ENCODE measurements at places on chromosomes 5 and 9. TPM values are rescaled to one million over a fixed set of nuclear protein-coding genes. Genes with fewer than 3 reads are reported as not detected.

SPINK5 gene
- total RNA-seq = not detected

SPRY4 gene
- total RNA-seq = 10.3 TPM

AK8 gene
- under 0.01 TPM for total RNA-seq

NRG2 gene
- 0.18 TPM for total RNA-seq

ARHGEF37 gene
- total RNA-seq = 0.28 TPM

EIF4E1B gene
- total RNA-seq = not detected

FAM221B gene
- total RNA-seq = not detected

CARTPT gene
- not detected for total RNA-seq

GRCh38 chr5:34674187-34674586 lies 18.1 kb downstream of the RAI14 start:
- peak; percentile 98 for DNase-seq

GRCh38 chr5:169637549-169638121 lies 560 bp downstream of the DOCK2 start:
- DNase-seq = no peak

GRCh38 chr9:96564217-96564616 lies 55.4 kb downstream of the CDC14B start:
- no peak for DNase-seq

DNA sequence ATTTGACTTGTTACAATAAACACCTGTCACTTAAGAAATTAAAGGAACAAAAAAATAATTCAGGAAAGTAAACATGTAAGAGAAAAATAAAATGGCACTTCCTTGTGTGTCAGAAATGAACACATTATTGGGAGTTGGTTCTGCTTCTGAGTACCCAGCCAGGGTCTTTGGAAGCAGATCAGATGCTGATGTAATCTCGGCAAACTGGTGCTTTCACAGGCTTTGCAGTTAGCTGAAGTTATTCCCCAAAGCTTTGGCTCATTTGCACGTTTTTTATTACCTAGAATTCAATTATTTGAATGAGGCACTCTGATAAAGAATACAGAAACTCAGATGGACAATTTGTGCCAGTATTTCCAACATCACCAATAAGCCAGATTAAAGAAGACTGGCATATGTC lies 10.9 kb downstream of the CDH18 start:
- DNase-seq = no peak

DNA sequence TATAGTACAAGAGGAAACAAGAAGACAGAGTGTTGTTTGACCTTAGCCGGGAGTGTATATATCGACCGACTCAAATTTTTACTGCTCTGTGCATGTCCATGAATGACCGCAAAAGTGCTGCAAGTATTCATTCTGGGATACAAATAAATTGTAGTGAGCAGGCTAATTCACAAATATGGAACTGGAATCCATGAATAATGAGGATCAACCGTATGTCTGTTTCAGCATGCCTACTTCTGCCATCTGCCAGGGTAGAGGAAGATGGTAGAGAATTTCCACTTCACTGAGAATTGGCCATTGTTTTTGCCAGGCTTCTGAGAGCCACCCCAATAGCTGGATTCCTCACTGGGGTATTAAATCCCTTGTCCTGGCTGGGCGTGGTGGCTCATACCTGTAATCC lies 8.5 kb upstream of the RALGPS1 start:
- no peak for DNase-seq

DNA sequence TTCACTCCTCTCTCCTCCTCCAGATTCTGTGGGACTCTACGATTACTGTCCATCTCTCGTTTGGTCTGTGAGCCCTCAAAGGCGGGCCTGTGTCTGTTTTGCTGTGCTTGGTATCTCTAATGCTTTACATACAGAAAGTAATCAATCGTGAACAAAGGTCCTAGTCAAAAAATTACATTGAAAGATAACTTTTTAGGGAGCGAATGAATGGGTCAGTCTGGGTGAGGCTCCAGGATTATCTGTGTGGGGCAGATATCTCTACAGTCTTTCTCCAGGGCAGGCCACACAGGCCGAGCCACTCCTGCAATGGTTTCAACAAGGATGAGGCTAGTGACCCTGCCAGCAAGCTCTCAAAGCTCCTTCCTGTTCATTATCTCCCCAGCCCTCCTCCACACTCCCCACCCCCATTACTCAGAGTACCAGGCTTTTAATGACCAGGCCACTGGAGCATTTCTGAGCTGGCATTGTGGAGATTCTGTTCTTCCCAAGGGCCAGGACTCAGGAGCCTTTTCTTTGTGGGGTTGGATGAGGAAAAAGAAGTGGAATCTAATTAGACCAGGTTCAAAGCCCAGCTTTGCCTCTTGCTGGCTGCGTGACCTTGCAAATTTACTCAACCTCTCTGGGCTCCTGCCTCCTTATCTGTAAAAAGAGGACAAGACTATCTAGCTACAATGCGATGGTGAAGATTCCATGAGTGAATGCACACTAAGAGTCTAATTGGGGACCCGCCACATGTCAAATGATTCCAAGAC lies 10.2 kb downstream of the CORO2A start:
- DNase-seq = no peak

DNA sequence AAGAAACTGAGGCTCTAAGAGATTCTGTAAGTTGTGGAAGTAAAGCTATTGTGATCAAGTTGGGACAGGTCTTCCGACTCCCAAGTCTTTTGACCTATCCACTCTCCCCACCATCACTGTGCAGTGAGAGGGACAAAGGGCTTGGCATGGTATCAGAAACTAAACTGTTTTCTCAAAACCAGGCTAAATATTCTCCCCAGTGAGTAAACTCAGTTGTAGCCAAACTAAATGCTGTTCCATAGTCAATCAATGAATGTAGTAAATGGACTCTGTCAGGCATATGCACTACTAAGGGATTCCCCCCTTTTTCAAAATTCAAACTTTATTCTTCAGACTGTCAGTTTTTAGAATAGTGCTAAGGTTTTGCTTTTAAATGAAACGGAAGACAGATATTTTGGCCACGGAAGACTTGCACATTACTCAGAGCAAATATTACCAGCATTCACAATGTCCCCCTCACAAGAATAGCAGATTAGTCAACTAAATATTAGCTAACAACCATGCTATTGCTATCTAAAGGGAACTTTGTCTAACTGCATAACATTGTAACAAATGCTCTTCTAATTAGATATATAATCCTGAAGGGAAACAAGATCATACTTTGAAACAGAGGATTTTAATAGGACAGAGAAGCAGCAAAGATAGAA lies 7.1 kb downstream of the PRKAA1 start:
- peak; percentile 41 for DNase-seq

- no peak for DNase-seq
Observed at GRCh38 chr5:16245249-16245648, 65.7 kb upstream of the MARCHF11 start.

GRCh38 chr9:117555964-117556629 lies 141.2 kb upstream of the ASTN2 start:
- no peak for DNase-seq

- DNase-seq = no peak
Observed at GRCh38 chr5:172524573-172525021, 70.3 kb upstream of the SH3PXD2B start.

DNA sequence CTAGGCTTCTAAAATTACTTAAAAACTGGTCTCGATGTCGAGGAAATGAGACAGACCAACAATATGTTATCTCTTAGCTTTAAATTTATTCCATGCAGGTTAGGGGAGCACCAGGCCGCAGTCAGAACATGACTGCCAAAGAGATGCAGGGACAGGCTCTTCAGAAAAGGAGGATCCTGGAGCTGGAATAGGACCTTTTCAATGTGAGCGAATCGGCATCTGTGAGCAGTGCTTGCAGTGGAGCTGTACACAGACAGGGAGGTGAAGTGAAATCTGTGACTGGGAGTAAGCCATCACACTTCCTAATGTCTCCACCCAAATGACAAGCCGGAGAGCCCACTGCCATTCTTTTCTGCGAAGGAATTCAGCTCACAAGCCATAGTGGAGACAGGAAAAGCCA lies 78.2 kb downstream of the EFNA5 start:
- no peak for DNase-seq

DNA sequence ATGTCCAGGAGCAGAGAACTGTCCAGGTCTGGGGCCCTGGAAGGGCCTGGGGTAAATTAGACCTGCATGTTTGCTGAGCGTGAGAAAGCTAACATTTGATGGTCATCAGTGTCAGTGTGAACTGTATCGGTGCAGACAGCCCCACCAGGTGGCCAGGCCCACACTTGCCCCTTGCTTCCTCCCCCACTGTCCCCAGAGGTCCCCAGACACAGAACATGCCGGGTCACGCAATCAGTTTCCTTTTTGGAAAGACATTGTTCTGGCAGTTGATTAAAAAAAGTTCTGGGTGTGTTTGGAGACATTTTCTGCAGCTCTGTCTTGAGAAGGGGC lies 1.5 kb downstream of the NKD2 start:
- no peak for DNase-seq

DNA sequence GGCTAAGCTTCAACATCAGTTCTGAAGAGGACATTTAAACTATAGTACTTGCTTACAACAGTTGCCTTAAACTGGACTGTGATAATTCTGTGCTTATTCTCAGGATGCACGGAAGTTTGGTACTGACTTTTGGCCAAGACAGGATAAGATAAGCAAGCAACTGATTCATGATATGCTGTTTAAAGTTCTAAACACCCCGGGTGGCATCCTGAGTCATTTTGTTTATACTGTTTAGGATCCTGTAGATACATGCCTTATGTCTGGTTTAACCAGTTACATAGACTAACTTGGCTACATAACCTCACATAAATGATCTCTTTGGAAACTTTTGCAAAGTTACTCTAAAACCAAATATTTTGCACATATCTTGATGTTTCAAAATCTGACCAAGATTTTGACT lies 95.9 kb downstream of the CDH9 start:
- DNase-seq = peak; percentile 25

DNA sequence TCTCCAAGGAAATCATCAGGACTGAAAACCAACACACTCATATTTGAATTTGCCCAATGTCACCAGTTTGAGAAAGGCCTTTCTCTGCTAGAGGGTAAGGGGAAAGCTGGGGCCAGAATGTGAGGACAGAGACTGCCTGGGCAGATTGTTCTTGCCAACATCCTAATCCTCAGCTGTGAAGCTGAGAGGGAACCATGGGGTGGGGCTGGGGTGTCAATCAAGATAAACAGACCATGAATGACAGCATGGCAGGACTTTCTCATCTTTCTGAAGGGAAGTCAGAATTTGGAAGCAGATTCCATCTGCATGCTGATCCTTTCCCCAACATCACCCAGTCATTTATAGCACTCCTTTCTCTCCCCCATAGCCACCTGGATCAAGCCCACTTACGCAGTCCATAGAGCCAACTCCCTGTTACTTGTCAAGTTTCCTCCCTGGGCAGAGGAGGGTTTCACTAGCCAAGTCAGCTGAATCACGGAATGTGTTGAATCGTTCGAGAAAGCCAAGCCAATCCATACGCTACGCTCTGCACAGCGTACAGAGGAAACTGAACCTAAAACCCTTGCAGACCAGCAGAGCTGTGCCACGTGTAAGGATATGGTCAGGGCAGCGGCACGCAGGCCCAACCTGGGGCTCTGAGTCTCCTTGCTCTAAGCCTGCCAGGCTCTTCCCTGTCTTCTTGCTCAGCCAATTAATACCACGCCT lies 14.9 kb downstream of the GLDC start:
- no peak for DNase-seq

DNA sequence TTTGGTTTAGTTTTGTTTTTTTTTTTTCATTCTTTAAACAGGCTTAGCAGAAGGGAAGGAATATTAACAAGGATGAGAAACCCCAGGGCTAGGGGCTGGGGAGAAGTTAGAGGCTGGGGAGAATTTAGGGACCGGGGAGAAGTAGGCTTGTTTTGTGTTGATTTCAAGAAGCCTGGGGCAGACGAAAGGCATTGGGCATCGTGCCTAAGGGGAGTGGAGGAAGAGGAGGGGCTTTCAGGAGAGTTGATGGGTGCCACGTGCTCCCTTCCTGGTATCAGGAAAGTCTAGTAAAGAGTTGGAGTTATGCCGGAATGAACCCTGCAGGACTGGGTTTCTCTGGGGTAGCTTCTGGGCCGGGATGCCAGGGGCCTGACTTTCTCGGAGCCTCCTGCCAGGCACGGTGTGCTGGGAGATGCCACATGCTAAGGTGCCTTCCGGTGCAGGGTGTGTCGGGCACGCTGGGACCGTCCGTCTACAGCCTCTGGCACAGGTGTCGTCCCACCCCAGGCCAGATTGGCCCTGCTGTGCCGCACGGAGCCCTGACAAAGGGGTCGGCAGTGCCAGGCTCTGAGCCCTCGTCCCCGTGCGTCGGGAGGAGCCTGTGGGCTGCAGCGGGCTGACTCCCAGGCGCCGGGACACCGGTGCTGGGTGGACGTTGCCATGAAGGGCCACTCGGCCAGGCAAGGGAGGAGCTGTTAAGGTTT lies 159.9 kb downstream of the OLFM1 start:
- DNase-seq = no peak

GRCh38 chr9:83999141-83999918 lies 18.7 kb downstream of the RMI1 start:
- DNase-seq = no peak

GRCh38 chr5:8417316-8418048 lies 548.5 kb downstream of the MTRR start:
- no peak for DNase-seq

DNA sequence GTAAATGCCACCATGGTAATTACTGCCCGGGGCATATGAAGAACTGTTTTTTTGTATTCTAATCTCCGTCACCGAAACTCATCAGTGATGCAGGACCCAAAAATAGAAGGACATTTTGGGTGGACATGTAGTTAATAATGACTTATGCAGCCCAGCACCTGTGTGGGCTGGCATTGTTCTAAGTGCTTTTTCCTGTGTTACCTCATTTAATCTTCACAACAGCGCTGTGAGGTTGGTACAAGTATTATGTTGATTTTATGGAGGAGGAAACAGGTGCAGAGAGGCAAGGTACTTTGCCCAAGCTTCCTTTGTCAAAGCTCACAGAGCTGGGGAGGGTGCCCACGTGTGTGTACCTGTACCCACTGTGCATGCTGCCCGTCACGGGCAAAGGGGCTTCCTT lies 58.4 kb downstream of the DAPK1 start:
- no peak for DNase-seq

DNA sequence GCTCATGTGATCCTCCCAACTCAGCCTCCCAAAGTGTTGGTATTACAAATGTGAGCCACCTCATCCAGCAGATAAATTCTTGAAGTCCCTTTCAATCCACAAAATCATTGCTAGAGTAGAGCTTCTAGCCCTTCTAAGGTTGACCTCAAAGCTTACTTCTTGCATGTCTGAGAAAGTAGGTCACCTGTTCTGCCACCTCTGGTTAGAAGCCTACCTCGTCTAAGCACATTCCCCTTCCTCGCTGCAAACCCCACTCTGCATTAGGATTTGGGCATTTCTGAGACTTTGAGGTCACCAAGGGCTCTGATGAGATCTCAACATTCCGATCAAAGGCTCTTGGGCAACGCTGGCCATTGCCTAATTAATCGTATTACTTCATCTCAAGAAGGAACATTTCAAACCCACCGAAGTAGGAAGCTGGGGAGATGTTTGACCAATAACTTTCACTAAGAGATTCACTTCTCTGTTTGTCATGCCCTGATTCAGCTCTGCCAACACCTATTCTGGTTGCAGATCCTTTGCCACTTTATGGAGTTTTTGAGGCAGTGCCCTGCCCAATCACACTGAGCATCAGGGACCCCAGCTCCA lies 8.6 kb downstream of the ADAM19 start:
- DNase-seq = no peak

- DNase-seq = peak; percentile 96
Observed at GRCh38 chr9:96612105-96612965, 7.3 kb downstream of the CDC14B start.

- DNase-seq = no peak
Observed at GRCh38 chr9:100673249-100673648, 95.4 kb downstream of the CAVIN4 start.

- DNase-seq = no peak
Observed at GRCh38 chr5:119656023-119656422, 26.7 kb downstream of the FAM170A start.

GRCh38 chr5:65047948-65048690 lies 279.4 kb downstream of the CWC27 start:
- no peak for DNase-seq
